ENCODE measurements at places on chromosomes 6 and 20.
A peak's percentile ranks its signal among the peaks of the same experiment; 100 is the strongest.

DNA sequence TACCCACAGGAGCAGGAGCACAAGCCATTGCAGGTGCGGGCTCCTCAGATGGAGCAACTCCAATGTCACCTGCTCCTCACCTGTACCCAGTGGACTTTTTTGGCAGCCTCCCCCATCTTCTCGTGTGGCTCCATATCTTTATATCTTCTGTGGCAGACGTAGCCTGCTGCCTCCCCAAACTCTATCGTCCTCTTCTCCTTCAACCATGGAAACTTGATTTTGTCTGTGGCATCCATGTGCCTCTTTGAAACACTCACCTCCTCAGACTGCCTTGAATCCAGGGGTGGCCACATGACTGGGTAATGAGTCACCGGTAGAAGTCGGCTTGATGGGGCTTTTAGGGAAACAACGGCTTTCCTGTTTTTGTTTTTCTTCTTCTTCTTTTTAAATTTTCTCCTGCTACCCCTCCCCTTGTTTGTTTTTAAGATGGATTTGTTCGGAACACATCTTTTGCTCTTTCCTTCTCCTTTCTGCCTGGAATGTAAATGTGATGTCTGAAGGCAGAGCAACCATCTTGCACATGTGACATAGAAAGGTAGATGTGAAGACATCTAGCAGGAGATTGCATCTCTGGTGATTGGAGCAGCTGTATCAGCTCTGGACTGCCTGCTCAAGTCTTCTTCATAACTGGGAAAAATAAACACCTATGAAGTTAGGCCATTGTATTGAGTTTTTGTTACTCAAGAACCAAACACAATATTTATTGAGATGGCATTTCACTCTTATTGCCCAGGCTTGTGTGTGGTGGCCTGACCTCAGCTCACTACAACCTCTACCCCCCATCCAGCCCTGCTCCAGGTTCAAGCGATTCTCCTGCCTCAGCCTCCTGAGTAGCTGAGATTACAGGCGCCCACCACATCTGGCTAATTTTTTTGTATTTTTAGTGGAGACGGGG is 69.9 kb upstream of the DDR1 start:
- no peak for DNase-seq

- no peak for DNase-seq
Measured at GRCh38 chr20:42366626-42367025, 748.4 kb upstream of the CHD6 start.

- DNase-seq, result no peak
Measured at GRCh38 chr6:39335780-39336545, 13.5 kb upstream of the KCNK16 start.

GRCh38 chr20:63641792-63642523 is 11.3 kb downstream of the STMN3 start:
- DNase-seq, result peak; percentile 84

- DNase-seq, result no peak
Measured at GRCh38 chr6:101125380-101125971, 244.3 kb upstream of the ASCC3 start.

- no peak for DNase-seq
Measured at GRCh38 chr6:159044899-159045727, at the start of gene TAGAP. TSS of gene TAGAP (minus strand) at chr6:159044991. CDS start at chr6:159044146, 845 bp downstream.

- no peak for DNase-seq
Measured at GRCh38 chr6:70551566-70551965, 15.2 kb upstream of the SDHAF4 start.

GRCh38 chr20:20492521-20493332 is 124.8 kb downstream of the INSM1 start:
- DNase-seq, result peak; percentile 68

GRCh38 chr6:9933677-9934076 is 481.2 kb downstream of the TFAP2A start:
- DNase-seq, result no peak

GRCh38 chr20:18986895-18987580 is 173.5 kb downstream of the SCP2D1 start:
- DNase-seq, result no peak

DNA sequence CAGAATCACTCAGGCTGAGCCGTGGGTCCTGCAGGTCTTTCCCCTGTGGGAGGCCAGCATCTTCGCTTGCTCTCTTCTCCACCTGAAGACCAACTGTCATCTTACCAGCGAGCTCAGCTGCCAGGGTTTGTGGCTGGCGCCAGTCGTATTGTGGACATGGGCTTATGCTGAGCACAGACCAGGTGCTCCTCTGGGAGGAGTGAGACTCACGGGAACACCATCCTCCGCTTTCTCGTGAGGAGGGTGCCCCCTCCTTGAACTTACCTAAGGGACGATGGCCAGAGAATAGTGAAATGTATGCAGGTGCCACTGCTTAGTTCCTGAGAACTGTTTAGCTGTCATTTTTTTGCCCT is 17.1 kb downstream of the WRNIP1 start:
- no peak for DNase-seq

GRCh38 chr6:169989594-169989993 is 238.2 kb downstream of the ERMARD start:
- no peak for DNase-seq

DNA sequence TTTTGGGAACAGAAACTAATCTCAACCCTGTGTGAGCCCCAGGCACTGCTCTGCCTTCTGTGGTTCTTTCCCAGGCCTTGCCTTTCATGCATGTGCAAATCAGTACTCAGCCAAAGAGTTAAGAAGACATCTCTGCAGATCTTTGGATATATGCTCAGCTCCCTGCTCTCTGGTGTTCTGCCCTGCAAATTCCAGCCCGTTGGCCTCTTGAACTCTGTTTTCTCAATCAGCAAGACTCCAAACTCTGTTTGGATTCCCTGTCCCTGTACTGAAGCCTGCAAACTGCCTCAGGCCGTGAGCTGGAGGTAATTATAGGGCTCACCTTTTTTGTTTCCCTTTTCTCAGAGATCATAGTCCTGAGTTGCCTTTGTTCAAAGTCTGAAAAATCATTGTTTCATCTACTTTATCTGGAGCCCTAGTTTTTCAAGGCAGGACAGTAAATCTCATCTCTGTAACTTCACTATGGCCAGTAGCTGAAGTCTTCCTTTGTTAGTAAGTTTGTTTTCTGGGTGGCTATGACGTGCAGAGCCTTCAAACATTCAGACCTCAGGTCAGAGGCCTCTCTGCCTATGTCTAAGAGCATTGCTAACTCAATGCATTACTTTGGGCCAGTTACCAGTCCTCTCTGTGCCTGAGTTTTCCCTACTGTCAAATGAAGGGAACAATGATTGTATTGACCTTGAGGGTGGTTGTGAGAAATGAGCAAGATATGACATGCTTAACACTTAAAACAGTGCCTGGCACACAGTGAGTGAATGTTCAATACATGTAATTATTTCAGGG is 15.9 kb upstream of the MDFI start:
- no peak for DNase-seq

- no peak for DNase-seq
Measured at GRCh38 chr6:13327691-13328075, 654 bp downstream of the TBC1D7 start.

- DNase-seq, result no peak
Measured at GRCh38 chr6:52360601-52361413, 1.1 kb upstream of the PAQR8 start.

GRCh38 chr6:36886950-36887618 is 1.3 kb downstream of the C6orf89 start:
- no peak for DNase-seq

- DNase-seq, result no peak
Measured at GRCh38 chr6:134534708-134535149, 216.8 kb upstream of the SGK1 start.

GRCh38 chr6:118985123-118985830 is 50.3 kb upstream of the MCM9 start:
- no peak for DNase-seq

- no peak for DNase-seq
Measured at GRCh38 chr20:32455901-32456701, 98.0 kb downstream of the ASXL1 start.

GRCh38 chr6:51495096-51495495 is 592.3 kb downstream of the PKHD1 start:
- peak; percentile 75 for DNase-seq

Data from amygdala (tissue), 56 donors.